ENCODE measurements at places on chromosomes 6 and 20.

DNA sequence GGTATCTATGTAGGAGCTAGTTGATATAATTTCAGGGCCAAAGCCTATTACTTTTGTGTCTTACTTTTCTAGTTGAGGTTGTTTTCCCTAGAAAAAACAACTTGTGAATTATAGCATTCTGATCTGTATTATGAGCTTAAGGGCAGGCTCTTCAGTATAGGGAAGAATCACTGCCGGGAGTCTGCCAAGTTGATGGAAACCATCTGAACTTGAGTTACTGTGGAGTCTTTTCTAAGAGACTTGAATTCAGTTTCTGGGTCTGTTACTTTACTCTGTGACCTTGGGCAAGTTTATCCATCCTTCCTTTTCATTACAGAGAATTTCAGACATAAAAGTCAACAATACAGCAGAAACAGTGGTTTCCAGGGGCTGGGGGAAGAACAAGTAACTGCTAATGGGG is 2.1 kb upstream of the CASS4 start:
- H3K4me1 ChIP-seq, result no peaks in the 10 kb centered on the region
- no peaks in the 10 kb centered on the region for H3K36me3 ChIP-seq
- no peaks in the 10 kb centered on the region for H3K27me3 ChIP-seq
- H3K4me3 ChIP-seq, result no peak overlapping the region

GRCh38 chr20:64106435-64106961 is 867 bp downstream of the NPBWR2 start:
- no peaks in the 10 kb centered on the region for H3K36me3 ChIP-seq
- DNase-seq, result no peak
- H3K4me1 ChIP-seq, result no peaks in the 10 kb centered on the region
- peaks cover 5% of the 10 kb centered on the region for H3K27me3 ChIP-seq

DNA sequence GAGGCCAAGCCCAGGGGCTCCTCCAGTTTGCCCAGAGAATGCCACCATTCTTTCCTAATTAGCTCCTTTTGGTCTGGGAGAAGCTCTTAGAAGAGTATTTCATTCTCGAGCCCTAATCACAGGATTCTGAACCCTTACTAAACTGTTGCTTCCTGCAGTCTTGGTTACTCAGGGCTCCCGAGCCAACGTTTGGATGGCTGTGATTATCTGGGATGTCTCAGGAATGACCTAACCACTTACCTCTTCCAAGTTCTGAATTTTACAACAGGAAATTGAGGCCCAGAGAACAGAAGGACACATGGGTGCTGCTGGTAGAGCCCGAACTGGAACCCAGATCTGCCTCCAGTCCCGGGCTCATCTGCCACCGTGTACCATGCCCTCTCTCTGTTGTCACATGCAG is 22.2 kb upstream of the PNPLA1 start:
- no peaks in the 10 kb centered on the region for H3K27me3 ChIP-seq
- H3K4me1 ChIP-seq, result no peaks in the 10 kb centered on the region
- no peak overlapping the region for H3K4me3 ChIP-seq

DNA sequence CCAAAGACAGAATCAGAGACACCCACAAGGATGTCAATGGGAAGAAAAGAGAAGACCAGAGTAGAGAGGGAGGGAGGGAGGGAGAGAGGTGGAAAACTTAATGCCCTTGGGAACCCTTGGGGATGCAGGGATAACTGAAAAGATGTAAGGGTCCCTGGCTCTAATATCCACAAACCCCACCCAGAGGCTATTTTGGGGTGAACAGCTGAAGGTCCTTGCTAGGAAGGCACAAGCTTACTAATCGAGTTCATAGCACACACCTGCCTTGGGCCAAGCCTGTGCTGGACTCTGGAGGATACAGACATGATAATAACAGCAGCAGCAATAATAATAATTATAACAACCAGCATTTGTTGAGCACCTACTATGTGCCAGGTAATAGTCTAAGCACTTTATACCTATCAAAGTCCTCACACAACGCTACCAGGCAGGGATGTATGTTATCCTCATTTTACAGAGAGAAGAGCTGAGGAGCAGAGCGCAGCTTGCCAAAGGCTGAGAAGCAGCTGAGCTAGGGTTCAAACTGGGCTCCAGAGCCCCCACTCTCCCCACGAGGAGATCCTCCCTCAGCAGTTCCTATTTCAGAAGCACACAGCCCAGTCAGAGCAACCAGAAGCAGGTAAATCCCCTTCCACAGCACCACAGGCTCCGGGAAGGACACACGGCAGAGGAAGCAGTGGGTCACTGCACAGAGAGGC is 174.2 kb downstream of the ANKRD60 start:
- peaks cover 4% of the 10 kb centered on the region for H3K4me1 ChIP-seq
- peak overlapping the region; percentile 64 for H3K27ac ChIP-seq
- H3K27me3 ChIP-seq, result no peaks in the 10 kb centered on the region
- DNase-seq, result no peak

- DNase-seq, result no peak
- H3K4me1 ChIP-seq, result no peaks in the 10 kb centered on the region
- no peaks in the 10 kb centered on the region for H3K27me3 ChIP-seq
- peak overlapping the region; percentile 68 for H3K4me3 ChIP-seq
- H3K36me3 ChIP-seq, result no peaks in the 10 kb centered on the region
- peak overlapping the region; percentile 95 for H3K27ac ChIP-seq
These were observed 769 bp upstream of the TRPC4AP start for GRCh38 chr20:35093267-35093884.

DNA sequence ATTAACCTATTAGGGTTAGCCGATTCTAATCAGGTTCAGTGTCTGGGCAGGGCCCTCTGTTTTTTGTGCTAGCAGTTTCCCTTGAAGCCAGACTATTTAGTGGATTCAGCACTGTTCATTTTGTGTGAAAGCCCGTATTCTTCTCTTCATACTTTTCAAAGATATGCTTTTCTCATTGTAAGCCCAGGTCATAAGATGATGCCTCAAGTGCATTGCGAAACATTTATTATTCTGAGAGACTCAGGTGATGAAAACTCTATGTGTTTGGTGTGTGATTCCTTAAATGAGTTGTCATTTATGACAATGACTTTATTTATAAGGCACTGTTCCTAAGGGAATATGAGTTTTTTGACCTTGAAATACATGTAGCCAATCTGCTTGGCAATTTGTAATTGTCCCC is 851.0 kb upstream of the FLRT3 start:
- H3K27me3 ChIP-seq, result no peaks in the 10 kb centered on the region
- H3K27ac ChIP-seq, result no peak overlapping the region
- no peaks in the 10 kb centered on the region for H3K4me1 ChIP-seq
- DNase-seq, result no peak
- H3K4me3 ChIP-seq, result no peak overlapping the region
- H3K36me3 ChIP-seq, result no peaks in the 10 kb centered on the region

- no peaks in the 10 kb centered on the region for H3K27me3 ChIP-seq
- DNase-seq, result no peak
- H3K4me1 ChIP-seq, result no peaks in the 10 kb centered on the region
- no peak overlapping the region for H3K4me3 ChIP-seq
- no peak overlapping the region for H3K27ac ChIP-seq
These were observed 107.2 kb downstream of the RNASET2 start for GRCh38 chr6:166848979-166849748.

GRCh38 chr6:53119349-53119748 is 29.3 kb downstream of the GCM1 start:
- no peaks in the 10 kb centered on the region for H3K4me1 ChIP-seq
- H3K36me3 ChIP-seq, result no peaks in the 10 kb centered on the region
- no peak overlapping the region for H3K4me3 ChIP-seq
- H3K27ac ChIP-seq, result peak overlapping the region; percentile 69
- no peaks in the 10 kb centered on the region for H3K27me3 ChIP-seq

- no peak overlapping the region for H3K4me3 ChIP-seq
- no peak overlapping the region for H3K27ac ChIP-seq
These were observed 40.5 kb downstream of the TGM6 start for GRCh38 chr20:2421247-2421646.

Measured in breast epithelium (tissue), 4 donors.